Activated CD8-positive, alpha-beta memory T cell treated with anti-CD3 and anti-CD28 coated beads, Interleukin-2, amount 10 ng/mL, durations not matched to agents 7 days and 5 days (primary cell): ENCODE measurements at places on chromosomes 7 and 10. TPM values are rescaled to one million over a fixed set of nuclear protein-coding genes. Genes with fewer than 3 reads are reported as not detected.

AEBP1 gene
- total RNA-seq, result 6.6 TPM

TMEM196 gene
- total RNA-seq, result not detected

EBF3 gene
- total RNA-seq, result not detected

MSMB gene
- not detected for total RNA-seq

CNTNAP2 gene
- not detected for total RNA-seq

TAS2R3 gene
- 0.70 TPM for total RNA-seq

IFIT5 gene
- 30.2 TPM for total RNA-seq

ITPRIP gene
- 21.9 TPM for total RNA-seq

GIMAP1 gene
- total RNA-seq, result 6.8 TPM

MALSU1 gene
- 59.5 TPM for total RNA-seq

TMEM184A gene
- total RNA-seq, result not detected

PON1 gene
- total RNA-seq, result not detected

C10orf67 gene
- total RNA-seq, result 0.07 TPM

C10orf95 gene
- total RNA-seq, result 0.35 TPM

HOXA13 gene
- total RNA-seq, result not detected

FAM25C gene
- not detected for total RNA-seq

HOGA1 gene
- not detected for total RNA-seq

RAB19 gene
- total RNA-seq, result 5.0 TPM

TMEM178B gene
- 1.9 TPM for total RNA-seq

SSMEM1 gene
- not detected for total RNA-seq

LEP gene
- not detected for total RNA-seq

PHKG1 gene
- 1.8 TPM for total RNA-seq
